ENCODE measurements at places on chromosomes 5 and 9. TPM values are rescaled to one million over a fixed set of nuclear protein-coding genes. Genes with fewer than 3 reads are reported as not detected.

GRCh38 chr9:131678499-131679111 is 61.3 kb downstream of the RAPGEF1 start:
- H3K4me3 ChIP-seq = no peak overlapping the region
- H3K27ac ChIP-seq = peak overlapping the region; percentile 70
- no peaks in the 10 kb centered on the region for H3K36me3 ChIP-seq
- no peaks in the 10 kb centered on the region for H3K27me3 ChIP-seq

Gene CREB3
- 28.6 TPM for polyA plus RNA-seq

Gene GTF2H2
- polyA plus RNA-seq = 36.0 TPM

Gene IL5
- not detected for polyA plus RNA-seq

GRCh38 chr5:32058101-32058500 is 116.0 kb downstream of the GOLPH3 start:
- H3K27ac ChIP-seq = no peak overlapping the region
- H3K4me3 ChIP-seq = no peak overlapping the region
- no peaks in the 10 kb centered on the region for H3K4me1 ChIP-seq

All from small intestine (tissue), 16 donors.